ENCODE measurements at places on chromosomes 1 and 21.
A peak's percentile ranks its signal among the peaks of the same experiment; 100 is the strongest.

GRCh38 chr1:246012341-246012740, 494.7 kb downstream of the SMYD3 start:
- peak; percentile 30 for DNase-seq

DNA sequence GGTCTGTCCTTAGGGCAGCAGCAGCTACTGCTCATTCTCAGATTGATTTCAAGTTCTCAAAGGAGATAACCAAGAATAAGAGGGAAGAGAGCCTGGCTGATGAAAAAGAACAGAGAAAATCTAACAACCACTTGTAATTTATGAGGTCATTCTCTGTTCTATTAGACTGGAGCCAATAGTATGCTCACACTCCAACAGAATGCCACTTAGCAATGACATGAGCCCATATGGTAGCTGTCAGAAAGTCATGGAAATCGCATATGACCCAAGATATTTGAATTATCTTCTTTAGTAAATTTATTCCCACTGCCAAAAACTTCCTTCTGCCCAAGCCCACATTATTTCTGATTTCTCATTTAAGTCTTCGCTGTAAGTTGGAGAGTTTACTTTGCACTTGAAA, 53.7 kb upstream of the PLA2G4A start:
- DNase-seq = no peak

DNA sequence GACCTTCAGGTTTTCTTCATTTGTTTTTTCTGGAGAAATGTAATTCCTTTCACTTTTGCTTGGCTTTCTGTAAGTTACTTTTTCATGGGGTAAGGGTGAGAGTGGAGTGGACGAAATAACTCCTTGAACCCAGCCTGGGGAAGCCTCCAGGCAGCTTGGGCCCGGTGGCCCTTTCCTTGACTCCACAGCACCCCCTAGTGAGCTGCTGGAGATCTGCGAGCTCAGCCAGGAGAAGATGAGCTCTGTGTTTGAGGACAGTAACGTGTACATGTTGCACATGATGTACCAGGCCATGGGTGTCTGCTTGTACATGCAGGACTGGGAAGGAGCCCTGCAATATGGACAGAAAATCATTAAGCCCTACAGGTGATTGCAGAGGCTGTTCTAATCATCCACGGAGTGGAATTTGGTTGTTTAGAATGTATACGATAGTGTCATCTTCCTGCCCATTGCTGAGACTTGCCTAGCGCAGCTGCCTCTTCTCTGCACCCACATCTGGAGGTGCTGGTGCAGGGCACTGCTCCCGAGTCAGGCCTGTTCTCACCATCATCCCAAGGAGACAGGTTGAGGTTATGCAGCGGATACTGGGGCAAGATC, 51.0 kb downstream of the SMYD2 start:
- peak; percentile 49 for DNase-seq

- DNase-seq = no peak
These were observed 941 bp upstream of the TBCE start for GRCh38 chr1:235366286-235366685.

DNA sequence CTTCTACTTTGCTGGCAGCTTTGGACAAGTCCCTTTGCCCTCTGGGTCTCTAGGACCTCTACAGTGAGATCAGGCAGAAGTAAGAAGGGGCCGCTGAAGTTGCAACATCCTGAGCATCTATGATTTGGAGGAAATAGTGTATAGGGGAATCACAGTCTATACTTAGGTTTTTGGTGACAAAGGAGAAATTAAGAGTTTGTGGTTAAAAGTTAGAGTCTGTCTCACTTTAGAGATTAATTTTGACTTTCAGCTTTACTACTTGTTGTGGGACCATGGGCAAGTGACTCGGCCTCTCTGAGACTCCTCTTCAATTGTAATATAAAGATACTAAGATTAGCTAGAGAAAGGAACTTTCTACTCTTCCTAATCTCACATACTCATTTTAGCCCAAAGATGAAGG, 33.1 kb upstream of the LMX1A start:
- DNase-seq = no peak

- no peak for DNase-seq
These were observed 119.7 kb downstream of the PPIAL4G start for GRCh38 chr1:148363439-148363810.

GRCh38 chr1:48979940-48980339, 203.2 kb upstream of the BEND5 start:
- DNase-seq = no peak

DNA sequence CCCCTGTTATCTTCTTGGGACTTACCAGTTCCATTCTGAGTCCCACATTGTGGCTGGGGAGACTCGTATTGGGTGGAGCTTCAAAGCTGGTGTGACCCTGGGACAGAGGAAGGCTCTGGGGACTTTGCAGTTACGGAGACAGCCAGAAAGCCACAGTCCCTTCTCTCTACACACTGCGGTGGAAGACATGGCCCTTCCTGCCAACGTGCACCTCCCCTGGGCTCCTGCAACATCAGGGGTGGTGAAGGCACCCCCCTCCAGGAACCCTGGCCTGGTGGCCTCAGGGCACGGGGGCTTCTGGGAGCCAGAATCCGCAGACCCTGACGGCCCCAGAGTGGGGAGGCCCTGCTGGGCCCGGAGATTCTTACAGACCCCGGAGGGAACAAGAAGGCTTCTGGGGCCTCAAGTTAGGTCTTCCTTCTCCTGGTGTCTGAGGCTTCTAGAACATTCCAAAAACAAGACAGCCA, 113.0 kb downstream of the SIK1 start:
- no peak for DNase-seq

GRCh38 chr1:79955966-79956365, 949.4 kb upstream of the ADGRL4 start:
- no peak for DNase-seq

DNA sequence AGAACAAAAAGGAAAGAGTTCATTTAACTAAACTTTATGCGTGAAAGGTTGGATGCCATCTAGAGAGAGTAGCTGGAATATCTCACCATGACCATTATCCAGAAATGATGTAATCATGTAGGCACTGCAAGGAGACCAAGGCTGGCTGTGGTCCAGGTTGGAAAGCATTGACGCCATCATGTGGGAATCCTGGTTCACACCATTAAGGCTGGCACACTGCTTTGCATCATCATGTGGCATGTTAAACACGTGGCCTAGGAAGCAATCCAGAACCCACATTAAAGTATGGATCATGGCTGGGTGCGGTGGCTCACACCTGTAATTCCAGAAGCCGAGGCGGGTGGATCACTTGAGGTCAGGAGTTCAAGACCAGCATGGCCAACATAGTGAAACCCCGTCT, 4.3 kb downstream of the ADAMTS1 start:
- peak; percentile 92 for DNase-seq

DNA sequence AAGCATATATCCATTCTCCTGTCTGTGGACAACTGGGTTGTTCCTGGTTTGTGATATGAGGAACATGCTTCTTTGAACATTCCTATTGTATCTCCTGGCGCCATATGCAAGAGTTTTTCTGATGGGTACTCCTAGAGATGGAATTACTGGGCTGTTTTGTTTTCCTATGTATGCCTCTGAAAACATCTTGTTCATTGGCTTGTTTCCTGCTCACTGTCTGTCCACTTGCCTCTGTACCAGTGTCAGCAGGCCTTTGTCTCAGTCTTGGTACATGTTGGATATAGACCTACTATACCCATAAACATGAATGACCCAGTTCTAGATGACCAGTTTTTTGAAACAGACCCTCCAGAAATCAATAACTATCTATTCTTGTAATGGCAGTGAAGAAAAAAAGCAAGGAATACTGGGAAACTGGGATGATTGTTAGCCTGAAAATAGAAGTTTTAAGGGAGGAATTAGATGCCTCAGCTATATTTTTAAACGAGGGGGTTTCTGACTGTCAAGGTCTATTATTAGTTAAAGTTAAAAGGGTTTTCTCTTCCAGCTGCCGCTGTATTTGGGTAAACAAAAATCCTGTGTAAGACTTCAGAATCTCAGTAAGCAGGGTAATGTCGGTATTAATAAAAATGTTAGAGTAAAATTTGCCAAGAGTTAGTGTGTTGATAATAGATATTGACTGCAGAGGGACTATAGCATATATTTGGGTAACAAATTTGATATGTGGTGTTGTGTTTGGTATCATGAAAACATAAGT, 103.6 kb downstream of the RYR2 start:
- no peak for DNase-seq

DNA sequence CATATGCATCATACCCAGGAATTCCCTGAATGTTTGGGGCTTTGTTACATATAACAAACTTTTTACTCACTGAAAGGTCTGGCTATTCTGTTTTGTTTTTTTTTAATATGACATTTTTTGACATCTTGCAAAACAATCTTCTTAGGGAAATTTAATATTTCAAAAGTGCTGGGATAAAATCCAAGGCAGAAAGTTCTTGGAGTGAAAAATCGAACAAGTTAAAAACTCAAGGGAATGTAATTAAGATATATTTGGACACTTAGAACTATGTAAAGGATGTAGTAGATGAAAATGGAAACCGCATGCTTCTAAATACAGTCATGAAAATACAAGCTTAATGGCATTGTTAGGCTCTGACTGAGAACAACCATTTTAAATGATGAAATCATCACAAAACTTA, 8.6 kb downstream of the CHODL start:
- DNase-seq = peak; percentile 20

DNA sequence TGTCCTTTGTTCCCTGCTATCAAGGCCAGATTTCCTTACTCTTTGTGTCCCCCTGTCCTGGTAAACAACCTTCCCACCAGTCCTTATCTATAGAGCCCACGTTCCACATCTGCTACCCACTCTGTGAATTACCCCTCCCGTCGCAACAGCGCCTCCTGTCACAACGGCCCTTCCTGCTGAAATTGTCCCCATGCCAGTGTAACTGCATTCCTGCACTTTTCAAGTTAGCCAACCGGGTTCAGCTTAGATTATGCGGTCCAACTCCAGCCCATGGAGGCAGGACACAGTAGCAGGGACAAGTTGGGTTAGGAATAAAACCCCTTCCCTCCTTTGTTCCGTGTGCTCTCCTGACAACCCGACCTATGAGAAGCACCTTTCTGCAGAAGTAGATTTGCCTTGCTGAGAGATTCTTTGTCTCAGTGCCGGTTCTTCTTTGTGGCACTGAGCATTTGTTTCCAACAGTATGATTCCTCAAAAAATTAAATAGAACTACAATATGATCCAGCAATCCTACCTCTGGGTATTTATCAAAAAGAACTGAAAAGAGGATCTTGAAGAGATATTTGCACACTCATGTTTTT, 180.3 kb downstream of the PTBP2 start:
- no peak for DNase-seq

Data from fibroblast of skin of back (primary cell).